SW 1271 (cell line): ENCODE measurements at places on chromosomes 13 and 19.

DNA sequence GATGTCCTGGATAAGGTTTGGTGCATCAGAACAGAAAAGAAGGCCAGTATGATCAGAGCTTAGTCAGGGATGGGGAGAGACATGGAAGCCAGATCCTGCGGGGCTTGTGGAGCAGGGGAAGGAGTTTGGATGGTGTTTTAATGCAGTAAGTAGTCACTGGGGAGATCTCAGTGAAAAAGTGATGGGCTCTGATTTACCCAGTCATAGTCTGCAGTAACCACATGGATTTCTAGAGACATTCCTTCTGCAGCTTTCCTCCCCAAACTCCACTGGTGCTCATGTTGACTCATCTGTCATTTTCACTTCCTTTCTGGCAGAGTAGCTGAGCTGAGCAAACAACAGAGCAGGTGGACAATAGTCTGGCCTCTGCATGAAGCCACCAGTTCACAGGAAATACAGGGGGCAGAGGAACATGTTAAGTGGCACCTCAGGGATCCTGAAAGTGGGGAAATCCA lies 144.1 kb downstream of the DPF1 start:
- peak; percentile 81 for DNase-seq

DNA sequence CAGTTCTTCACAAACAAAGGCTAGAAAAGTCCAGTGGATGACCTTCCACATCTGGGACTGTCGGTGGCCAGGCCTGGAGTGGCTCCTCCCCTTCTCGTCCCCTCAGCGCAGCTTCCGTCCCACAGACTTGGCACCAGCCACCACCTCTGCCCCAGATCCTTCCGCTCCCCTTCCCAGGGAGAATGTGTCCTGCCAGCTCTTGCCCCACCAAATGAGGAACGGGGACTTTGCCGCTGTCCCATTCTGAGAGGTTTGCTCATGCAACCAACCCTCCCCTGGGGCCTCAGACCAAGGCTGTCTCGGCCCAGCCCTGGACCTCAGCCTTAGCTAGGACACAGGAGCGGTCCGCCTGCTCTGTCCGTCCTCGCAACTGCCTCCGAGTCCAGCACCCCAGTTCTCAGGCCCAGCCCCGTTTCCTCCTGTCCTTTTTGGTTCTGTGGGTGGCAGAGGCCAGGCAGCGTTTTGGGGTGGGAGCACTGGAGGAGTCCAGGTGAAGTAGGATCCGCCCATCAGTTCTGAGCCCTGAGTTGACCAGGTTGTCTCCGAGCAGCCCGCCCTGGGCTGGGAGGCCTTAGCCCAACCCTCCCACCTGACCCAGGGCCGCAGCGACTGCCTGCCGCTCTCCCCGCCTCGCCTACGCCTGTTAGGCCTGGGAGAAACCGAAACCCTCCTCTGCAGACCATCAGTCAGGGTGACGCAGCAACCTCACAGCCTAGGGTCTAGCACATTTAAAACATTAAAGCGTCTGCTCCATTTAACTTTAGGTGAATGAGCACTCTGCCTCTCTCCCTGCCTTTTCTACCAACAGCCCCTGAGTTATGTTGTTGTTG lies 284.3 kb downstream of the FOXO1 start:
- DNase-seq, result no peak

GRCh38 chr13:37179645-37180044 lies 74.2 kb upstream of the CSNK1A1L start:
- no peak for DNase-seq

GRCh38 chr13:96762876-96763275 lies 231.4 kb downstream of the OXGR1 start:
- no peak for DNase-seq

DNA sequence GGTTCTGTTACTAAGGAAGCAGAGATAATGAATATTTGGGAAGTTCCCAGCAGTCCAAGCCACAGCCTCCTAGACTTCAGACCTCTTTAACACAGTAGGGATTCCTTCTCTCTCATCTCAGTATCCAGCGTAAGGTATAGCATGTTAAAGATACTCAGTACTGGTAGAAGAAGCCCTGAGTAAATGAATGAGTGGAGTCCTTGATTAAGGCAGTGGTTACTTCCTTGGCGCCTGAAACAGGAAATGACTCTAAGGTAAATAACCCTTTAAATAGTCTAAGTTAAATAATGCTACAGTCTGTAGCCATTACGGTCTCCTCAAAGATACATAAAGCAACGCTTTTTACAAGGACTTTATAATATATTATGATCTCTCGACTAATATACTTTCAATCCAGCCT lies 650.8 kb upstream of the MIR17HG start:
- DNase-seq, result no peak

GRCh38 chr13:78600280-78600883 lies 3.0 kb downstream of the POU4F1 start:
- no peak for DNase-seq

DNA sequence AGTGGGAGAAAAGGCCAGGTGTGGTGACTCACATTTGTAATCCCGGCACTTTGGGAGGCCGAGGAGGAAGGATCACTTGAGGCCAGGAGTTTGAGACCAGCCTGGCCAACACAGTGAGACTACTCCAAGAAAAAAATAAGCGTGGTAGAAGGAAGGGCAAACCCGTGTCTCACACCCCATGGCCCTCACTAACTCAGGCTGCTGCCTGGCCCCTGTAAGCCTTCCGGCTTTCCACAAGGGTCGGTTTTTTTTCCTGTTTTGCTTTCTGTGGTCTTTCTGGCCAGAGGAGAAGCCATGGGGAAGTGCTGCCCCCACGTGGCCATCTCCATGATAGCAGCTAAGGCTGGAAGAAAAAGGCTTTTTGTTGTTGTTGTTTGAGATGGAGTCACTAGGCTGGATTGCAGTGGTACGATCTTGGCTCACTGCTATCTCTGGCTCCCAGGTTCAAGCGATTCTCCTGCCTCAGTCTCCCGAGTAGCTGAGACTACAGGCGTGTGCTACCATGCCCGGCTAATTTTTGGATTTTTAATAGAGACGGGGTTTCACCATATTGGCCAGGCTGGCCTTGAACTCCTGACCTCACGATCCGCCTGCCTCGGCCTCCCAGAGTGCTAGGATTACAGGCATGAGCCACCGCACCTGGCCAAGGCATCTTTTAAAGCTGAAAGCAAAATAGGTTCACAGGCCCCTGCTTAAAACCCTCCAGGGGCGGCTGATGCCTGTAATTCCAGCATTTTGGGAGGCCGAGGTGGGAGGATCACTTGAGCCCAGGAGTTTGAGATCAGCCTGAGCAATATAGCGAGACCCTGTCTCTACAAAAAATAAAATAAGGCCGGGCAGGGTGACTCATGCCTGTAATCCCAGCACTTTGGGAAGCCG lies 7.5 kb upstream of the ARHGEF18 start:
- DNase-seq, result no peak

- DNase-seq, result no peak
These were observed 6.6 kb downstream of the EPS8L1 start for GRCh38 chr19:55082020-55082851.

- no peak for DNase-seq
These were observed 122.3 kb downstream of the PCCA start for GRCh38 chr13:100211016-100211710.

DNA sequence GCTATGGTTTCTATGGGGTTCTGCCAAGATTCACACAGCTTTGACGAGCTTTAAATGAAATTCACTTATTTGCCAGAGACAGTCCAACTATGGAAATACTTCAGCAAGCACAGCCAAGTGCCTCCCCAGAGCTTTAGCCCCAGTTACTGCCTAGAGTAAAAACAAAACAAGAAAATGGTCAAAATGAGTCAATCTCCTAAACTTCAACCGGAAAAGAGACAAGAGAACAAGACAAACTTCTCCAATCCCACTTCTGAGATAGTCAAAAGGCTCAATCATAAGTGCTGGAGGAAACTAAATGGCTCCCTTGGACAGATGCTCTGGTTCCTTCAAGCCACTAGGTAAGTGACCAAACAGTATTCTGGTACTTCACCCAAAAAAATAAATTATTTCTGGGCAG lies 65.8 kb downstream of the KATNAL1 start:
- DNase-seq, result no peak

- no peak for DNase-seq
These were observed 56.2 kb upstream of the MYCBP2 start for GRCh38 chr13:77383097-77383496.

- no peak for DNase-seq
These were observed 149.1 kb downstream of the COG6 start for GRCh38 chr13:39804332-39805210.

- DNase-seq, result no peak
These were observed 409.4 kb downstream of the DACH1 start for GRCh38 chr13:71457645-71458044.

- DNase-seq, result no peak
These were observed 33.0 kb downstream of the PTPRS start for GRCh38 chr19:5307655-5308054.

- DNase-seq, result no peak
These were observed 5.5 kb downstream of the ZBTB7A start for GRCh38 chr19:4061178-4061682.

DNA sequence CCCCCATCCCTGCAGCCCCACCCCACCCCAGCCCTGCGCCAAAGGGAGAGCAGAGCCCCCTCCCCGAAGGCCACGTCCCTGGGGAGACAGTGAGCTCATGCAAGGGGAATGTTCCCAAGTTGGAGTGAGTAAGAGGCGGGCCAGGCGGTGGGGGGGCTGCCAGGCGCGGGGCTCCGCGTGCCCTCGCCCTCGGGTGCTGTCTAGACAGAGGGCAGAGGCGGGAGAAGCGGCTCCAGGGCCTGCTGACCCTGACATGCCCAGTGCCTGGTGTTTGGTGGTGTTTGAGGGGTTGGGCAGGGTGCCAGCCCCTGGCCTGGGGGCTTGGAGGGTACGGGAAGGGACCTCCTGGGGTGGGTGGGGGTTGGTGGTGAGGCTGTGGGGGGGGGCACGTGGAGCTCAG lies 1.0 kb downstream of the FSTL3 start:
- peak; percentile 41 for DNase-seq

DNA sequence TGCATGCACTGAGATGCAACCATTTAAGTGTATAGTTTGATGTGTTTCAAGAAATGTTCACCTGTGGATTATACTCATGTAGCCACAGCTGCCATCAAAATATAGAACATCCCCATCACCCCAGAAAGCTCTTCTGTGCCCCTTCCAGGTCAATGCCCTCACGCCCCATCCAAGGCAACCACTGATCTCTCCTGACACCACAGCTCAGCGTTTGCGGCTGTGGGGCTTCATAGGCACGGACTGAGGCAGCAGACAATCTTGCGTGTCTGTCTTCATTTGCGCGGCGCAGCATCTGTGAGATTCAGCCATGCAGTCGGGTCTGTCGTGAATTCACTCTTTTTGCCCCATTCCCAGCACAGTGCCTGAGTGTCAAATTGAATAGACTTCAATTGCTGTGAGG lies 153.8 kb upstream of the UQCRFS1 start:
- no peak for DNase-seq

- DNase-seq, result no peak
These were observed 9.2 kb downstream of the RYR1 start for GRCh38 chr19:38442736-38443135.

- DNase-seq, result no peak
These were observed 24.1 kb downstream of the MICU2 start for GRCh38 chr13:21579754-21580316.

GRCh38 chr13:23427342-23427843 lies 6.1 kb downstream of the SACS start:
- DNase-seq, result no peak

DNA sequence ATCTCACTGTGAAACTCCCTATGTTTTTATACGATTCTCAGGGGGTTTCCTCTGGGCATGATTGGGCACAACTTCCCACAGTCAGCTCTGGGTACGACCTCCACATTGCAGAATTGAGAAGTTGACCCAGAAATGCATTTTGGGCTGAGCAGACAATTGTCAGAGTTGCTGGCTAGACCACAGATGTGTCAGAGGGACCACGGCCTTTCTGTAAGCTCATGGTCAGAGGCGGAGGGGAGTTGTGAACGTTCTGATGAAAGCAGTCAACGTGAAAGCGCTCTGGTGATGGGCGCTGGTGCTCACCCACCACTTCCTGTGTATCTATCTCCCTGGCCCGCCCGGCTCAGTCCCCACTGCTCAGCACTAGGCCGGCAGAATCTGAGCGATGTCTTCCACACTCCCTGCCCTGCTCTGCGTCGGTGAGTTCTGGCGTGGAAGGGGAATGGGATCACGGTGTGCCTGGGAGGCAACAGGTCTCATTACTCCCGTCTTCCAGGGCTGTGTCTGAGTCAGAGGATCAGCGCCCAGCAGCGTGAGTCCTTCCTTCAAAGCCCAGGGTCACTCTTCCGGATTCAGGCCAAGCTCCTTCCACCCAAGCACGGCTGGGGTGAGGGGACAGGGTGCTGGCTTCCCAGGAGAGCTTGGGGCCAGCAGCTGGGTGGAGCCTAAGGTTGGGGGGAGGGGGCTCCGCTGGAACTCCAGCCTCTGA lies at the start of gene NCR1:
NCR1 (plus strand) TSS at position 346 of the 709 bp plus-strand sequence; CDS start at position 386, 40 bp downstream.
- DNase-seq, result no peak

DNA sequence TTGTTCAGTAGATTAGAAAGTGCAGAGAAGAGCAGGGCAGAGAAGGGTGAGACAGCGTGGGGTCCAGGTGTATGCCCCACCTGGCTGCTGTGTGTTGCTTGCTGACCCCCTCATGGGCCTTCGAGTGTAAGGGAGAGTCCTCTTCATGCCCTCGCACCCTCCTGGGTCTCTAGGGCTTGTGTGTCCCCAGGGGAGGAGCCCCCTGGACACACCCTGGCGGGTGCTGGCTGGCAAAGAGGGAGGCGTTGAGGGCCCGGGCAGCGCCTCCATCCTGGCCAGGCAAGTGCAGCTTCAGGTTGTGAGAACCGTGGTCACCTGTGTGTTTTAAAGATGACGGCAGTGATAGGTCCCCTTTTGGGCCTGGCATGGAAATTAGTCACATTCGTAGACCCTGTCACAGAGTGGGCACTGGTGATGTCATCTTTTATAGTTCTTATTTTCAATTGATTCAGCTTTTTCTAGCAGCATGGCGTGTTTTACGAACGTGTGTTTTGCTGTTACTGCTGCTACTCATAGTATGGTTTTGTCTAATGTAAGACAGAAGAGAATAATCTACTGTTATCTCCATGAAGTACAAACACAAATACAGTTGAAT lies 18.7 kb downstream of the TFDP1 start:
- DNase-seq, result no peak

DNA sequence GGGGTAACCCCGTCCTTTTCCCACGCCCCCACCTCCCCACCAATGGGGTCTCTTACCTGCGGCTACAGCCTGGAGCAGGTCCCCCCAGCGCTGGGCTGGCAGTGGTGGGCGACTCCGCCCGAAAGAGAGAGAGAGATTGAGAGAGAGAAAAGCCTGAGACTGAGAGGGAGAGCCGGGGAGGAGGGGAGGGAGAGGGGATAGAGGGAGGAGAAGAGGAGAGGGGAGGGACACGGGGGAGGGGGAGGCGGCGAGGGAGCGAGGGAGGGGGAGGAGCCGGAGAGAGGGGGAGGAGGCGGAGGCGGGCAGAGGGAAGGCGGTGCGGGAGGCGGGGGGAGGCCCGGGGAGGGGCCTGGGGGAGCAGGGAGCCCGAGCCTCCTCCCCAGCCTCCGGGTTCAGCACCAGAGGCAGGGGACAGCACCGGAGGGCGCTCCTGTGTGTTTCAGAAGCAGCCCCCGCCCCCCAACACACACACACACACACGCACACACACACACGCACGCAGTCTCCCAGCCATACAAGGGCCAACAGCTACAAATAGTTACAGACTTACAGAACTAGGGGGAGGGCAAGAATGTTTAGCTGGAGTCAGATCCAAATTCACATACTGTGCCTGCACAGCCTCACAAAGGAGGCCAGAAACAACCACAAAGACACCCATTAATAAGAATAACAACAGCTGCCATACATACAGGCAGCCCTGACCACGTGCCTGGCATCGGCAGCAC lies at the start of gene SLC8A2:
SLC8A2 (minus strand) TSS at position 161 of the 725 bp plus-strand sequence. CDS start 5,490 bp downstream, outside the sequence.
- DNase-seq, result no peak

GRCh38 chr13:52882785-52883184 lies 34.3 kb upstream of the PCDH8 start:
- DNase-seq, result no peak
